ENCODE measurements at places on chromosomes 1 and 21.

DNA sequence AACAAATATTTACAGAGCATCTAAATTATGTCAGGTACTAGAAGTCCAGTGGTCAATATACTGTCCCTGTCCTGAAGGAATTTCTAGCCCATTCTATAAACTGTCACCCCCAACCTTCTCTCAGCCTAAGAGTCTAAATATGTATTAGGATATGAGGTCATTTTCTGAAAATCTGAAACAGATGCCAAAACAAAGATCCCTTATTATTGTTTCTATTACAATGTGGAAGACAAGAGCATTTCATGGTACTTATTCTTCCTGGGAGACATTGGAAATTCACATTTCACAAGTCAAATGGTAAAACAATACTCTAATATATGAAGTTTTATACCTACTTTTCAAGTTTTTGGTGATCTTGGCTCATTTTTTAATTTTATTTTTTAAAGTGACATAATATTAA is 2.6 kb downstream of the CLCA1 start:
- DNase-seq = no peak

DNA sequence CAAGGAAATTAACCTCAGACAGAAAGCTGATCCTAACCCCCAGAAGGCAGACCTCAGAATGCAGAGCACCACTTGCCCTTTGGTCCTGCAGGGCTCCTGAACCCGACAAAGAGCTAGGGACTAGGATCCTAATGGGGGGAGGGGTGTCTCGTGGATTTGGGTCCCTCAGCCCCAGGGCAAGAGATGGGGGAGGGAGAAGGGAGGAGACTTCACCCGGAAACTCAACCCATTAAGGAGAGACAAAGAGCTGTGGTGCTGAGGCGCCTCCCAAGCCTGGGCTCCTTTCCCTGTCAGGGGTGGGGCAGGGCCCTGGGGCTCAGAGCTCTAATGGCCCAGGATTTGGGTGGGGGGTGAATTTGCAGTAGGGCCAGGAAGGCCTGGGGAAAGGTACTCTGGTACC is 2.9 kb downstream of the NECTIN4 start:
- no peak for DNase-seq

DNA sequence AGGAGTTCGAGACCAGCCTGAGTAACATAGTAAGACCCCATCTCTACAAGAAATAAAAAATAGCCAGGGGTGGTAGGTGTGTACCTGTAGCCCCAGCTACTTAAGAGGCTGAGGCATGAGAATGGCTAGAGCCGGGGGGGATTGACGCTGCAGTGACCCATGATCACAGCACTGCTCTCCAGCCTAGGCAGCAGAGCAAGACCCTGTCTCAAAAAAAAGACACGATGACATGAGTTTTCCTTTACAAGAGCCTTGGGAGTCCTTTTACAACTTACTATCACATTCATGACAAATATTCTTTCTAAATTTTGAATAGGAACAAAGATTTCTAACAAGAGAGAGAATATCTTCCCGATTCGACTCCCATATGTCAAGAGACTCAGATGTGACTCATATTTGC is 3.3 kb upstream of the BRWD1 start:
- DNase-seq = no peak

GRCh38 chr1:43220905-43221778 is 48.6 kb upstream of the TMEM125 start:
- no peak for DNase-seq

DNA sequence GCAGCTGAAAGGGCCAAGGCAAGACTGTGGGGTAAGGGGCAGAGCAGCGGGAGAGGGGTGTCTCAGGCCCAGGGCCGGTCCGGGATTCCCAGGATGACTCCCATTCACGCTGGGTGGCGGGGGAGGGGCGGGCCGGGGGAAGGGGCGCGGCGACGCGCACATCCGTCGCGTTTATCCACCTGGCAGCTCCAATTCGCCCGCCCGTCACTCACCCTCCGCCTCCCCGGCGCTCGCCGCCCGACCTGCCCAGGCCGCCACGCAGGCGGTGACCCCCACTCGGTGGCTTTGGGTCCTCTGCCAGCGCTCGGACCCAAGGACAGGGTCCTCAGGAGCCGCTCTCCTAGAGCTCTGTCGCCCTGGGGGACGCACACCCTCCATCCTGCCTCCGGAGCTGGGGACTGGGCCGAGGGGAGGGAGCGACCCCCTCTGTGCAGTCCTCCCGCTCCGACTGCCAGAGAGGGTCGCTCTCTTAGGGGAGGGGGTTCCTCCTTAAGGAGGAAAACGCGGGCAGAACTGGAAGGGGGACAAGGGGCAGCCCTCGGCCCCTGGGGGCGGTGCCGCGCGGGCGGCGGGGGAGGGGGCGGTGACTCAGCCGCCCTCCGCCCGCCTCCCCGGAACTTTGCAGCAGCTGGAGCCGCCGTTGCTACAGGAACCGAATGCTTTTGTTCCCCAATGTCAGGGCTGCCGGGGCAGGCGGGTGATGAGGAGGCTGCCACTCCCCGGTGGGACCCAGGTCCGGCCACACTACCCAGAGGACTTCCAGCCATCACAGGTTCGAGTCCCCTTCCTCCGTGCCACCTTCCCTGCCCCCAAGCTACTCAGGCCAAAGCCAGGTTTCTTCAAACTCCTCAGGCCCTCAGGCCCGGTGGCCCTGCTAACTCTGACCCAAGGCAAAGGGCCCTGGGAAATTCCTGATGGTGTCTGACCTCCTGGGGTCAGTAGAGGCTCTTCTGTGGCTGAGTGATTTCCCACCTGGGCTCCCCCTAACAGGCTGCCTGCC is 3.4 kb downstream of the ADGRB2 start:
- DNase-seq = peak; percentile 39

DNA sequence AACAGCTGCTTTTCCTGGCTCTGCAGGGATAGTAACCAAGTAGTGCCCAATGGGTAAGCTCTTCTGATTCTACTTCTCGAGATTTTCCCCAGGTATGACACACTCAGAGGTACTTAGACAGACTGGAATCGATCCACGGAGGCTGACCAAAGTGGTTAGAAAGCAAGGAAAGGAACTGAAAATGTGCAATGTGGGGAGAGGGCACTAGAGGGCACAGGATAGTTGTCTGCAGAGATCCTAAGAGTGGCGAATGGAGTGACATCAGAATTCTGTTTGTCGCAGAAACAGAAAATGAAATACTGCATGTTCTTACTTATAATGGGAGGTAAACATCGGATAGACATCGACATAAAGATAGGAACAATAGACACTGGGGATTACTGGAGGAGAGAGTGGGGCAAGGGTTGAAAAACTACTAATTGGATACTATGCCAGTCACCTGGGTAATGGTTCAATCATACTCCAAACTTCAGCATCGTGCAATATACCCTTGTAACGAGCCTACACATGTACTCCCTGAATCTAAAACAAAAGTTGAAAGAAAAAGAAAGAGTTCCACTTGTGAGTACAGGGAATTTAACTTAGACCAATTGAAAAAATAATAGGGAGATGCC is 23.3 kb downstream of the CYP2J2 start:
- DNase-seq = no peak

GRCh38 chr1:51920130-51920529 is 41.6 kb upstream of the NRDC start:
- DNase-seq = no peak

Measured in stimulated activated CD8-positive, alpha-beta memory T cell treated with anti-CD3 and anti-CD28 coated beads, Interleukin-4, amount 100 ng/mL, for 1 hour (primary cell).